ENCODE measurements at places on chromosomes 7 and 10. TPM values are rescaled to one million over a fixed set of nuclear protein-coding genes. Genes with fewer than 3 reads are reported as not detected.
A peak's percentile ranks its signal among the peaks of the same experiment; 100 is the strongest.

GRCh38 chr10:117710181-117710798 is 167.7 kb downstream of the EMX2 start:
- no peak for DNase-seq

DNA sequence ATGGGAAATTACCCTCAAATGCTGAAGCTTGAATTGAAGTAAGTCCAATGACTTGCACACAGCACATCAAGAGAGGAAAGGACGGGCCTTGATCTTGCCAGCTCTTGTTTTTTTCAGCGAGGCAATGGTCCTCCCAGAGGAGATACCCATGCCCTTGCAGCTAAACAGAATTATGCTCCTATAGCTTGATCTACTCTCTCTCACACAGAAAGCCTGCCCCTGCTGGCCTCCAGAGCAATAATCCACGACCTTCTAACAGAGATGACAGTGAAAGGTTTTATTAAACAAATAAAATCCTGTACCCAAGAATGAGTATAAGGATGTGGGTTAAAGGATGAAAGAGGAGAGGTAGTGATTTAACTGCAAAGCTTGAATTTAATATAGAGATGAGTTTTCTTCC is 268.0 kb downstream of the ADRA2A start:
- peak; percentile 6 for DNase-seq

DNA sequence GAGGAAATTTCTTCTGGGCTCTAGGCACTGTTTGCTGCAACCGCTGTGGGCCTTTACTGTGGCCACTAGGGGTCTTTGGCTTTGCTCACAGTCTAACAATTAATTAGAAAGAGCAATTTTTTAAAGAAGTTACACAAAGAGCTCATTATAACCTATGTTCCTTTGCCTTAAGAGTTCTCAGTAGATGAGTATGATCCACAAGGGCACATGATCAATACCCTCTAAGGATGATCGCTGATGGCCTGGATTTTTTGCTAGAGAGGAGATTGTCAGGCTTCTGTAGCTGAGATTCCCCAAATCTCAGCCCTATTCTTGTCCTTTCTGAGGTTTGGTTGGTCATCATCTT is 80.8 kb upstream of the RHOBTB1 start:
- DNase-seq: peak; percentile 39

DNA sequence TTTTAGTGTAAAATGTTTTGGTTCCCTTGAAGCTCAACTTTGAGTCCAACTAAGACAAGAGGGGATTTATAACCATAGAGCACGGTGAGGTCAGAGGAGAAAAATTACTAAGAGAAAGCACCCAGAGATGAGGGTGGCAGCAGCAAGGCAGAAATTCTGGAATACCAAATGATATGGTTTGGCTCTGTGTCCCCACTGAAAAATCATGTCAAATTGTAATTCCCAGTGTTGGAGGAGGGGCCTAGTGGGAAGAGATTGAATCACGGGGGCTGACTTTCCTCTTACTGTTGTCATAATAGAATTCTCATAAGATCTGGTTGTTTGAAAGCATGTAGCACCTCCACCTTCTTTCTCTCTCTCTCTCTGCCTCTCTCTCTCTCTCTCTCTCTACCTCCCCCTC is 19.4 kb upstream of the AKR1C1 start:
- no peak for DNase-seq

- no peak for DNase-seq
These were observed 50.7 kb upstream of the RHEB start for GRCh38 chr7:151570366-151570915.

DNA sequence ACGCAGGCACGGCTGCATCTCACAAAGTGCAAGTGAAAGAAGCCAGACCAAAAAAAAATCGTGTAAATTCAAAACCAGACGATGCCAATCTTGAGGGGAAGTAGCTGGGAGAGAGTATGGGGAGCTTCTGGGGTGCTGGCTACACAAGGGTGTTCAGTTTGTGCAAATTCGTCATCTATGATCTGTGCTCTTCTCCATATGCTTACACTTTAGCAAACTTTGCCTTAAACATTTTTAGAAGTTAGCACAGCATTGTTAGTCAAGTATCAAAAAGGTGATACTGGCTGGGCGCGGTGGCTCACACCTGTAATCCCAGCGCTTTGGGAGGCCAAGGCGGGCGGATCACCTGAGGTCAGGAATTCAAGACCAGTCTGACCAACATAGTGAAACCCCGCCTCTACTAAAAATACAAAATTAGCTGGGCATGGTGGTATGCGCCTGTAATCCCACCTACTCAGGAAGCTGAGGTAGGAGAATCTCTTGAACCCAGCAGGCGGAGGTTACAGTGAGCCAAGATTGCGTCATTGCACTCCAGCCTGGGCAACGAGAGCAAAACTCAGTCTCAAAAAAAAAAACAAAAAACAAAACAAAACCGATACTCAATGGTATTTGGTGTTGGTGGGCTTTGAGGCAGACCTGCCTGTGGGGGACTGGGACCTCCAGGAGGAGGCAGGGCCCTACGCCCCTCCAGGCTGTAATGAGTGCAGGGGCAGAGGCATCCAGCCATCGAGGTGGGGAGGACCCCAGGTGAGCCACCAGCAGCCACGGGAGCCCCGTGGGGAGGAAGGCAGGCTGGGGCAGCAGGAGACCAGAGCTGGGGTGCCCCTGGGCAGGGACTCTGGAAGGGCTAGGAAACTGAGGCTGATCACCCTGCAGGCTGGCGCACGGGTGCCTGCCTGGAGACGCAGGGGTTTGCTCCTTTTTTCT is 150.0 kb downstream of the PRKAG2 start:
- peak; percentile 44 for DNase-seq

- peak; percentile 58 for DNase-seq
These were observed 430.9 kb downstream of the ACTR3B start for GRCh38 chr7:153190452-153190851.

DNA sequence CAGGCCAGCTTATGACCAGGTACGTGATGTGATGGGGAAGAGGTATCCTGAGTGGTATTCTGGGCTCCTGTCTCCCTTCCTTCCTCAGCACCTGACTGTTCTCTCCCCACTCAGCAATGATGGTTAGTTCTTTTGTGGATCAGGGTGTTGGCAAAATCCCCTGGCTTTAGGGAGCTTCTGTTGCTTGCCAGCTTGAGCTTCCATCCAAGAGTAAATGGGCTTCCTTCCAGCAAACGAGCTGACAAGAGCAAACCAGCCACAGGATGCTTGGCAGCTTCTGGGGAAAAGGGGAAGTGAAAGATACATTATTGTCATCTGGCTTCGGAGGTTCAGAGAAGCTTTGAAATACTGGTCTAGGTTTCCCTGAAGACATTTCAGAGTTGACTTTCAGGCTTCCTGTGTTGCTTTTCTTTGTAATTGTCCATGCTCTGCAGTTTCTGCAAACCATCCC is 5.2 kb downstream of the DUSP5 start:
- no peak for DNase-seq

- DNase-seq: no peak
These were observed 20.4 kb upstream of the TTYH3 start for GRCh38 chr7:2611401-2611800.

GRCh38 chr7:1974290-1975101 is 258.2 kb downstream of the MAD1L1 start:
- no peak for DNase-seq

DNA sequence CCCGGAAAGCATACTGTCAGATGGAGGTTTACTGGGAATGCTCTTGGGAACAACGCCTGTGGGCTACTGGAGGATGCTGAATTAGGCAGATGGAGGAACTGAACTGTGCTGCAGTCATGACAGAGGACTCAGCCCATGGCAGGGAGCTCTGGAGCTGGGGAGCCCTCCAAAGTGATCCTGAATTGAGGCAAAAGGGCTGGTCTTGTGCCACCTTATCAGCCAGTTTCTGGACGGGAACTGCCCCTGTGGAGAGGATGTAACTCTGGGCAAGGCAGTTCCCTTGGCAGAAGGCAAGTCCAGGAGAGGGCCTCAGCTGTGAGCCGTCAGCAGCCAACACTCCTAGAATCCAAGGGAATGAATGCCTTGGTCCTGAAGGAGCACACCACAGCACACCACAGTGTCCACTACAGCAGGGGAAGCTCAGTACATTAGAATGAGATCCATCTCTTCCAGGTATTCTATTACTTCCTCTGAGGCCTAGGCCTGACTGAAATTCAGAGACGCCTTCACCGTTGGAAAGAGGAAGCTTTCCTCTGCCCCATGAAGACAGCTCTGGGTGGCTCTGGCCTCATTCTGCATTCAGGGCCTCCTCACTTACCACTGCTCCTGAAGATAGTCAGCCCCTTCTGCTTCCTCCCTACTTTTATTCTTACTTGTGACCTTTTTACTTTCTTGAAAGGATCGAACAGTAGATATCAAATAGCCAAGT is 139.6 kb upstream of the GPR26 start:
- no peak for DNase-seq

DNA sequence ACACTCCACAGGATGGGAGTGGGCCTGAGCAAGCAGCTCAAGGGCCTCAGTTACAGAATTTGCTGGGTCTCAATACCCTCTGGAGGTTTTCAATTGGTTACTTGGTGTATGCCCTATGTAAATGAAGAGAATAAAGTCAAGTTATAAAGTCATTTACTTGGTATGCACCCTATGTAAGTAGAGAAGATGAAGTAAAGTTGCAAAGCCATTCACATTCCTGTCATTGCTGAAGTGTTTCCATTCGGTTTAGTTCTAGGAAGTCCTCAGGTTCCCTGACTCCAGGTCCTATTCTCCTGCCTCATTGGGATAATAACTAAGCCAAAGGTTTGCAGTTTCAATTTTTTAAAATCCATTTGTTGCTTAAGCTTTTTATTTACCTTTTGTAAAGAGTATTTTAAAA is 272.6 kb upstream of the NPSR1 start:
- no peak for DNase-seq

GRCh38 chr7:13235436-13235835 is 548.0 kb downstream of the ARL4A start:
- no peak for DNase-seq

DNA sequence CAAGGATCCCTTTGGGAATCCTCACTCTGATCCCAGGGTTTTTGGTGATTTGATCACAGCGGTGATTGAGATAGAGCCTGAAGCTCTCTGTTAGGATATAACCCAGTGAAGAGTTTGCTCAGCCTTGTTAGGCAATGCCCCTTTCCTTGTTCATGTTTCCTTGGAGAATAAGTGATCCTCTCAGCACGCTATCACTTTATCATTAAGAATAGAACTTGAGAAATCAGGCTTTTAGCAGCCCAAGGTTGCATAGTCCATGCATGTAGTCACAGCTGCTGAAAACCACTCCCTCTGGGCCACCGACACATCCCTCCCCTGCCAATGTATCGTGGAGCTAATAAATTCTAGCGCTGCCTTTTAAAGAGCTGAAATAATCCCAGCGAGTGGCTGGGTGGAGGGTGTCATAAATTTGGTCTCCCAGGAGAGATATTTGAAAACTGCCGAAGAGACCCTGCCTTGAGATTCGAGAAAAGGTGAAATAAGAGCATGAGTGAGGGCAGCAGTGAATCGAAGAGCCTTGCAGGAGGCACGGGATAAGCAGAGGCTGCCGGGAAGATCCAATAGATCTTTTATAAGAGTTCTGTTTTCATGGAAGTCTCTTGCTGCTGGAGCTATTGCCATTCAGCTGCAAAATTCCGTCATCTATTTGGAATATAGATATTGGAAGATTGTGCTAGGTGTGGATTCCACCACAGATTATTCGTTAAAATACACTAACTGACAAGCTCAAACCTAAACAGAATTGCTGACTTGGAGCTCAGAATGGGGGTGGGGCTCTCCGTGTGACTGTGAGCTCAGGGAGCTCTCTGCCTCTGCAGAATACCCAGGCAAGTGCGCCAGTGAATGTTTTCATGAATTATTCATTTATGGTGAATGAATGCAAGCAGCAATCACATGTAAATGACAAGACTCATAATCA is 249.8 kb downstream of the TRIL start:
- no peak for DNase-seq

DNA sequence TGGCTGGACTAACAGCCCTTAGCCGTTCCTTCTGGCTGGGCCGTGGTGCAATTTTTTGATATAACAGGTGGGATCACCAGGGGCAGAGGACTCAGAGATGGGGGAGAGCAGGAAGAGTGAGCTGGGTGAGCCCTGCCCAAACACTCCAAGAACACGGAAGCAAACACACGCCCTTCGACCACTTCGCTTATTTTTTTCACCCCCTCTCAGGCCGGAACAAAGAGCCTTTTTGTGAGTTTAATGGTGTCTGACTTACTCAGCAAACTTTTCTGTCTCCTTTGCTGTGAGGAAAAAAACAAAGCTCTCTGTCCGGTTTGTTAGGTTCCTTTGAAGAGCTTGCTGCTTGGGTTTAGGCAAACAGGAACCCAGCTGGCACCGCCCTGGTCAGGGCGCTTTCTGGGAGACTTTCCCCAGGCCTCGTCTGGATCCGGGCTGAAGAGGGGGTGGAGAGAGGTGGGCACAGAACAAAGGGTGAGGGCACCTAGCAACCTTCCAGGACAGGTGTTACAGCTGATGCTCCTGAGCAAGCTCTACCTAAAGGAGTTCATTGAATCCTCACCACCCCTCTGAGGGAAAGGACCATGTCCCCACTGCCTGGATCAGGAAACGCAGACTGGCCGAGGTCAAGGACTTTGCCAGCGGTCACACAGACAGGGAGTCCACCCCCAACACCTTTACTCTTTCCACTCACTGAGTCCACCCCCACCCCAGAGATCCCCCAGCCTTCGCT is 23.3 kb downstream of the CALML3 start:
- DNase-seq: no peak

- peak; percentile 81 for DNase-seq
These were observed 551 bp downstream of the WASL start for GRCh38 chr7:123748171-123748733.

- no peak for DNase-seq
These were observed 580.1 kb upstream of the AUTS2 start for GRCh38 chr7:69018200-69018599.

GRCh38 chr7:127781081-127781480 is 129.1 kb downstream of the SND1 start:
- no peak for DNase-seq

C7orf25 gene
- polyA plus RNA-seq: 7.8 TPM

PKD2L1 gene
- polyA plus RNA-seq: not detected

HOXA6 gene
- not detected for polyA plus RNA-seq

CACNA2D1 gene
- polyA plus RNA-seq: 4.8 TPM

GALNT17 gene
- polyA plus RNA-seq: not detected

TET1 gene
- 0.38 TPM for polyA plus RNA-seq

SKIDA1 gene
- polyA plus RNA-seq: 0.47 TPM

KNDC1 gene
- 1.4 TPM for polyA plus RNA-seq

OR2A1 gene
- not detected for polyA plus RNA-seq

DENND2A gene
- polyA plus RNA-seq: 3.5 TPM

CAMK2B gene
- 0.10 TPM for polyA plus RNA-seq
